Activated B cell treated with CpG ODN at 0.5 μM for 24 hours (primary cell): ENCODE measurements at places on chromosomes 1 and 21.

DNA sequence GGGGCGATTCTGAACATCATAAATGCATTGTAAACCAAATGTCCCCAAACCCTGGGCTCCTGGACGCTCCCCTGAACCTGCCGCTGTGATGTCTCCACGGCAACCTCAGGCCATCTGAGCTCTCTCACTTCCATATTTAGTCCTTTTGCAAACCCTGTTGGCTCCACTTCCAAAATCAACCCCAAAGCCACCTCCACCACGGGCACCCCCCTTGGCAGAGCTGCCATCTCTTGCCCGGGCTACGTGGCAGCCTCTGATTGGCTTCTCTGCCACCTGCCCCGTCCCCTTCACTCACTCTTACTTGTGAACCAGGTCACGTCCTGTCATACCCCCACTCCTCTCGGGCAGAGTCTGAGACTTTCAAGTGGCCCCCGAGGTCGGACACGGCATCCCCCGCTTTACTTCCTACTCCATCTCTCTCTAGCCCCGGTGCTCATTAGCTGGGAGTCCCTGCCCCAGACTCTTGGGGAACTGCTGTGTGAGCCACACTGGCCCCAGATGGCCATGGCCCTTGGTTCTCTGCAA is 15.8 kb downstream of the PRXL2B start:
- no peak for DNase-seq

DNA sequence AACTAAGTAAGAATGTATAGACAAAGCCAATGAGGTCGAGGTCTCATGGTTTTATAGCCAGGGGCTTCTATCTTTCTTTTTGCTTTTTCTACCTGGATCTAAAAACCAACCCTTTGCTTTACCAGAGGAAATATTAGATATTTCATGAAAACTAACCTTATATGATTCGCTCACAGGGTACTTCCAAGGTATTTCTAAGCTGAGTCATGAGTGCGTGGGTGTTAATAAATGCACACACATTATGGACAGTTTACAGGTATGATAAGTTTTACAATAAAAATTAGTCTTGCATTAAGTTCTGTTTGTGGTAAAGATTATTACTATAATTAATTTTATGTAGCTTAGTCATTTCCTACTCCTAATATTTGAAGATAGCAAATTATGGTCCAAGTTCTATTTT is 217.2 kb downstream of the CHRM3 start:
- DNase-seq, result no peak

DNA sequence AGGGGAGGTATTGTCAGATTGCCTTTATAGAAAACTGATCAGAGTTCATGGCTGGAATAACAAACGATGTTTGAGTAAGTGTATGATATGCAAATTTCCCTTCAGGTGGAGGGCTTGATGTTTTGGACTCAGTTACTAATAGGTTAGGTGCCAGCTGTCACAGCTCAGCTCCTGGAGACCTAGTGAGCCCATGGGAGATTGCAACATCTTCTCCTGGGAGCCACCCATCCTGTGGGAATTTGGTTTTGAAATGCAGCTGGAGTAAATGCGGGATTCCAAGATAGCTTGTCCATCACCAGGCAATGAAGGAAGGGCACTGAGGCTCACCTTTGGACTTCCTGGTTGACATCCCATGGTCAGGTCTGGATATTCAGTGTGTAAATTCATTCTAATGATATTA is 211.4 kb upstream of the NRIP1 start:
- DNase-seq, result no peak

DNA sequence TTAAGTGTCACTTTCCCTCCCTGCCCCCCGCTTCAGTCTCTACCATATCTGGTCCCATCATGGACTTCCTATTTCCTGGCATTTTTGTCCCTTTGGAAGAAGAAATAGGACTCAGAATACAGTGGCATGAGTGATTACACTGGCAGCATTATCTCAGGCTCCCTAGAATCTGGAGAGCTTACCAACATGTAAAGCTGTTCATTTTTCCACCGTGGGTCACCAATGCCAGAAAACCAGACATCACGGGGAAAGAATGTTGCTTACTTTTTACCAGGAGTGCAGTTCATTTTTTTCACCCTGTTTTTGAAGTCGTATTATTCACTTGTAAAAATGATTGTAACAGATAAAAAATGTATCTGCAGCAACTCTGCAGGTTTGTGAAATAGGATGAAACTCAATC is 44.8 kb downstream of the BACH1 start:
- DNase-seq, result no peak

GRCh38 chr1:111729271-111729921 is 9.8 kb downstream of the INKA2 start:
- no peak for DNase-seq

DNA sequence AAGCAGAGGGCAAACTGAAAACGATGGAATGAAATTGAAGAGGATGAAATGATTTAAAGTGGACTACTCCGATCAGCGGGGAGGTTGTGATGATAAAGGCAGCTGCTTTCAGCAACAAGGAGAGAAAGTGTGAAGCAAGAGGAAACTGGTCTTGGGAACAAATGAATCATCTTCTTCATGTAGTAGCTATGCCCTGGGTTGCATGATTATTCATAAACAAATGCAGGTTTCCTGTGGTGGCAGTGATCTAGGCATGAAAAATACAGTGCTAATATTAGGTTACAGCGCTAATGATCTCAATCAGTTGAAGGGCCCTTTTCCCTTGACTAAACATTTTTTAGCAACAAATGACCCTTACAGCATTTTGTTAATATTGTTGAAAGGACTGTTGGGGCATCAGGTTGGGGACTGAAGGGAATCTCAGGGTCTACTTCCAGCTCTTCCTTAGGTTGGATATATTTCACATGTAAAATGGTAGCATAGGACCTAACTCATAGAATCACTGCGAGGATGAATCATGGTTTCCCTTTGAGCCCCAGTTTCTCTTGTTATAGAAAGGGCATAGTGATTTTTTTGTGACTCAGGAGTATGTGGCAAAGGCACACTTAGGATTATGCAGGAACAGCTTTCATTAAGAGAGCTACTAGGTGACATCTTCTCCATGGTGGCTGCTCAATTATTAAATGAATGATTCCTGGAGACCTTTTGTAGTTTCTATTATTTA is 1.9 kb upstream of the ZFYVE9 start:
- no peak for DNase-seq

- no peak for DNase-seq
Measured at GRCh38 chr1:76503736-76504135, 363.5 kb upstream of the ST6GALNAC5 start.

DNA sequence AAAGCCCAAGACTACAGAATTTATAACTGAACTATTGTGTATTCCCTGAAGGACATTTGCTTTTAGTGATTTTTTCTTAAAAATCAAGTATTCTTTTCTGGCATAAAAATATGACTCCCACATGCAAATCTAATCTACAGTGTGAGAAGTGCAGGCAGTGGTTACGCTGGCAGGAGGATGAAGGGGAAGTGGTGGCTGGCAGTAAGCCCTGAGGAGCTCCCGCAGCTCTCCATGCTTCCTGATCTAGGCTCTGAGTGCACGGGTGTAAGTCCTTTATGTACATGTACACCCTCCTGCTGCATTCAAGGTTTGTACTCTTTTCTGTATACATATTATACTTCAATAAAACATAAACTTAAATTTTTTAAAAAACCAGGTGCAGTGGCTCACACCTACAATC is 67.5 kb upstream of the PRDX6 start:
- DNase-seq, result no peak

- no peak for DNase-seq
Measured at GRCh38 chr1:149928401-149928724, 760 bp upstream of the SF3B4 start.

DNA sequence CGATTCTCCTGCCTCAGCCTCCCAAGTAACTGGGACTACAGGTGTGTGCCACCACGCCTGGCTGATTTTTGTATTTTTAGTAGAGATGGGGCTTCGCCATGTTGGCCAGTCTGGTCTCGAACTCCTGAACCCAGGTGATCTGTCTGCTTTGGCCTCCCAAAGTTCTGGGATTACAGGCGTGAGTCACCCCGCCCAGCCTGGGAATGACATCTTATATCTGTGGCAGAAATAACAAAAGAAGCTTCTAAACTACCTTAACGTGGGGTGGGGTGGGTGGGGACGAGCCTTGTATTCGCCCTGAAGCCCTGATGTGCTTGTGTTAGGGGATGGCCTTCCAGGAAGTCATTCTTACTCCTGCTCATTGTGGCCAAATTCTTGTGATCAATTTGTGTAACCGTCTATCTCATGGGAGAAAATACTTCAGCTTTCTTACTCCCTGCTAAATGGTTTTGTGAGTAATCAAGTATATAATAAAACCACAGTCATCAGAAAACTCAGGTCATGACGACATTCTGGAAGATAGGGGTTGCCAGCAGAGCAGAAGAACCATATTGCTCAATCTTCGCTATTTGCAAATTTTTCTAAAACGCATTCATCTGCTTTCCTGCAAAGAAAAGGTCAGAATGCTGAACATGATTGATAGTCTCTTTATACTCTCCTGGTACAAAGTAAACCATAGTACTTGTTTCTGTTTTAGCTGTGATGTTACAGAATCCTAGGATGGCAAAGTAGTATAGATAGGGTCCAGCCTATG is 63.2 kb downstream of the DIRAS3 start:
- no peak for DNase-seq

DNA sequence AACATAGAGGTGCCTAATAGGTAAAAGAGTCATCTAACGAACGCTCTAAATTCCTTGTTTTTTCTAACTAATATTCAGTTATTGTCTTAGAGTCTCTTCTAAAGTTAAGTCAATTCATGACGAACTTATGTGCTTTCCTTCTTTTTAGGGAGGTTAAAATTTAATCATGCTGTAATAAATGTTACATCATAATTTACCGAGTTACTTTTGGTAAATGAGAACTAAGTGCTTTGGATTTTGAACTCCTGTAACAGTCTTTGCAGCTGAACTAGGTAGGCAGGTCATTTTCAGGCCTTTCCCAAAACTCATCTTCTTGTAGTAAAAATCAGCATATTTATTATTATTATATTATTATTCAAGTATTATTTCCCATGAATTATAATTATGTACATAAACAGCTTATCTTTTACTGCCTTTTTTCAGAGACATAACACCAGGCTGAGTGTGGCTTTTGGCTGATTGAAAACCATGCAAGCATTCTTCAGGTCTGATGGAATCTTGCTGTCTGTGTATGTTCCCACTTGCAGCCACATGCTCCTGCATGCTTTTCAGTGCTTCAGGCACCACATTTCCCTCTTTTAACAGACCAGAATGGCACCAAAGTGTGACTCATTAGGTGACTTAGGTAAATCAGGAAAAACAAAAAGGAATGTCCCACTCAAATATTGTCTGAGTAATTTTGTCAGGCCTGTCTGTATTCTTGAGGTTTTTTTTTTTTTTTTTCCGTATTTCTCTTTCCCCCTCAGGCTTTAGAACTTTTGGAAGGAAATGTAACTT is 81.0 kb upstream of the CD55 start:
- no peak for DNase-seq

- no peak for DNase-seq
Measured at GRCh38 chr1:8443558-8444194, 125.8 kb downstream of the SLC45A1 start.

DNA sequence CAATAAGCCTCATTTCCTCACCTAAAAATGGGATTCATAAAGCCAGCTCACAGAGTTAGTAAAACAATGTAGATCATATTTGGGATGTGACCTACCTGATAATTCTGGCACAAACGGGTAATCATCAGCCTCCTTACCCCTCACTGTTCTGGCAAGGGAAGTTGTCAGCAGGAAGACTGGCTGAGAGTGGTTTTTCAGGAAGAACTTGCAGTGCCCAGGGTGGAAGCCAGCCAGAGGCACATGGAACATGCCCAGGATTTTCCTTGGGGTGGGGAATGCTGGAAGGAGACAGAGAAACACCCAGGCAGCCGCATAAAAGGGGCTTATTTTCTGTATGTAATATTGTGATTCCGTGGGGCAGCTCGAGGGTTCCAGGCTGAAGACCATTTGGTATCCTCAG is 7.7 kb upstream of the SLC5A9 start:
- no peak for DNase-seq

GRCh38 chr1:237025358-237026074 is 16.5 kb upstream of the RYR2 start:
- no peak for DNase-seq

- no peak for DNase-seq
Measured at GRCh38 chr1:231045286-231045685, 5.2 kb upstream of the FAM89A start.

- no peak for DNase-seq
Measured at GRCh38 chr21:43734131-43734927, 15.4 kb downstream of the PDXK start.

DNA sequence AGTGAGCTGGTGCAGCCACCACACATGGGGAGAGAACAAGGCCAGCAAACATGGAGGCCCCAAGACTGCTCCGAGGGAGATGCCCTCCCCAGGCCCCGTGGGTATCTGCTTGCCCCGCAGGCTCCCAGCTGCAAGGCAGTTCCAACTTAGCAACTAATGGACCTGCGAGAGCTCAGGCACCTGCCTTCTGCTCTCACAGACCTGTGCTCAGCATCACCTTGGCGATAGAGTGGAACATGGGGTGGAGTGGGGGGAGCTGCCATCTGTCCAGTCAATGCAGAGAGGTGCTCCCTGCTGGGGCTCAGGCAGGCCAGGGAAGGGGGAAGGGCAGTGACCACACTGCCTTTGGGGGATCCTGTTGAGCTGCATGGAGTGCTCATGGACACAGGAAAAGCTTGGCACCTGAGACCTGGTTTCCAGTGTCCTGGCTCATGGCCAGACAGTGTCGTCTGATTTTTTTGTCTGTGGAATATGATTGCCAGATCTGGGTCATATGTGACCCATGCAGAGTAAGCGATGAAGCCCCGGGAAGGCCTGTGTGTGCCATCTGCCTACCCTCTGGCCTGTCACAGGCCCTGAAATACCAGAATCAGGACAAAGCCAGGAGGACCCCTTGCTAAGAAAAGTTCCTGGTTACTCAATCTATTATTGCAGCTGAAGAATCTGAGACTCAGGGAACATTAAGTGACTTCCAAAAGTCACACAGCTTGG is 39.9 kb upstream of the TENT5C start:
- DNase-seq, result no peak

DNA sequence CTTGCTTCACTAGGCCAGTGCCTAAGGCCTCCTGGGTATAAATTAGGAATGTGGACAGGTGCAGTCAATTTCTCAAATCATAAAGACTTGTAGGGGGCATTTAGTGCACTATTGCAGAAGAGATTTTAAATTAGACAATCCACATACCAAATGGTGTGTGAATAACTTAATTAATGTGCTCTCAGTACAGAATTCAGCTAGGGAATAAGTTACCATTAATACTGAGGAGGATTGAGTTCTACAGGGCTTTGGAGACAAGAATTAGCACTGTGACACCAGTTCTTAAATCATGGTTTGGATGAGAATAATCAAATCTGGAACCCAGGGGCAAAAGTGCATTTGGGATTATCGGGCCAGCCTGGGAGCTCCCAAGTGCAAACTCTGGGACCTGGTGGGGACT is 1.7 kb downstream of the SYPL2 start:
- DNase-seq, result no peak

GRCh38 chr1:81976539-81976938 is 175.8 kb downstream of the ADGRL2 start:
- no peak for DNase-seq

- DNase-seq, result no peak
Measured at GRCh38 chr1:81582467-81582986, 218.2 kb upstream of the ADGRL2 start.
